ENCODE measurements at places on chromosomes 1 and 21.

DNA sequence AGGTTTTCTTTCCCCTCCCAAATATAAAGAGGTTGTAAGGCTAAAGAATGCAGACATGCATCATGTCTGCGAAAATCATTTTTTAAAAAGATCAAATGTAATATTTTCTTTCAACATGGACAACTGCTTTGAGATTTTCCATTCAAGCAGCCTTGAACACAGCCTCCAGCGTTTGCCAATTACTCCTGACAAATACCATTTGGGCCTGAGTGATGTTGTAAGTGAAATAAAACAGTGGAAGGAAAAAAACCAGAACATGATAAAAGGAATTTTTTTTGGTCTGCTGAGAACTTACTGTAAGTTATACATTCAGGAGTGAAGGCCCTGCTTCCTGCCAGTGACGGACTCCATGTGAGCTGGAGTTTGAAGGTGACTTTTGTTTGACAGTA is 37.2 kb downstream of the SETD4 start:
- DNase-seq, result no peak

GRCh38 chr1:240008298-240008697 is 83.4 kb upstream of the FMN2 start:
- DNase-seq, result no peak

DNA sequence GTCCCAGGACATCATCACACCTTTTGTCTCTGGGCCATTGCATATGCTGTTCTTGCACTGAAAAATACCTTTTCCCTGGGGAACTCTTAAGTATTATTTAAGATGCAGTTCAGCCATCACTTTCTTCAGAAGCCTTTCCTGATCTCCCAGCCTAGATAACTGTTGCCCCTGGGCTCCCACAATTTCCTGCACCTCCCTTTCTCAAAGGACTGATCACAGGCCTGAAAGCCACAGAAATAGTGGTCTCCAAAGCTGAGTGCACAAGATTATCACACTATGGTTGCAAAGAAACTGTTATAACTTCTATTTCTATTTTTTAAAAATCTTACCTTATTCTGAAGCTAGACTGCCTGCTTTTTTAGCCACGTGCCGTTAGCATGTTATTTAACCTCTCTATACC is 2.8 kb upstream of the ZSCAN20 start:
- no peak for DNase-seq

- no peak for DNase-seq
These were observed 130.2 kb downstream of the IFI44 start for GRCh38 chr1:78779831-78780230.

DNA sequence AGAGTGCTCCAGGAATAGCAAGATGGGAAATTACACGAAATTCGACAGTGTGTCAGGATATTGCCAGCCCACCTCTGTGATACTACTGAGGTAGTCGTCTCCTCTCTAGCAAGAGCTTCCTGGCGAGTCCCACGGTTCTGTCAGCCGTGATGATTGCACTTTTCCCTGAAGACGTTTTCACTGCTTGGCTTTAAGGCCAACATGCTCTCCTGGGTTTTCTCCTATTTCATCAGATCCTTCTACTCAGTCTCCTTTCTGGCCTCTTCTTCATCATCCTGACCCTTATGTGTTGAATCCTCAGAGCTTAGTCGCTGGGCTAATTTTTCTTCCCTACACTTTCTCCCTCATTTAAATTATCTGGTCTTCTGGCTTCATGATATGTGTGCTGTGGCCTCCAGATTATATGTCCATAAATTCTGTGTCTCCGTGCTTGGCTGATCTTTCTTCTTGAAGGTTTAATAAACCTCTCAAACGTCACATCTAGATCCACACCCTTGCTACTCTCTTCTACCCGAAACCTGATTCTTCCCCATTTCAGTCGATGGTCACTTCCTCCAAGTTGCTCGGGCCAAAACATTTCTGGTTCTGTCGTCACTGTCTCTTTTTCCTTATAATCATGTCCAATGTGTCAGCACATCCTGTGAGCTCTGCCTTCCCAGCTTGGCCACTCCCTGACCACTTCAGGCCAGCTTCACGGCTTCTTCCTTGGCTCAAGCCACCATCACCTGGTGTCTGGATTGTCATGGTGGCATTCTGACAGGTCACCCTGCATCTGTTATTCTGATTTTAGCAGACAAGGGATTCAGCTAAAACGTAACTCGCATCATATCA is 12.2 kb downstream of the OR2B11 start:
- DNase-seq, result no peak

- no peak for DNase-seq
These were observed 116.5 kb upstream of the COL24A1 start for GRCh38 chr1:86273066-86273465.

GRCh38 chr1:24767351-24767750 is 22.1 kb downstream of the CLIC4 start:
- DNase-seq, result no peak

GRCh38 chr1:76713535-76713934 is 153.7 kb upstream of the ST6GALNAC5 start:
- no peak for DNase-seq

GRCh38 chr1:248855580-248855979 is 3.3 kb downstream of the ZNF692 start:
- no peak for DNase-seq

- no peak for DNase-seq
These were observed 166.2 kb downstream of the ASTN1 start for GRCh38 chr1:176998183-176998795.

All from effector CD4-positive, alpha-beta T cell (primary cell).